Stimulated activated CD4-positive, alpha-beta T cell treated with anti-CD3 and anti-CD28 coated beads, Interleukin-2, amount 100 ng/mL, for 48 hours (primary cell): ENCODE measurements at places on chromosomes 11 and 22.
A peak's percentile ranks its signal among the peaks of the same experiment; 100 is the strongest.

- DNase-seq, result no peak
These were observed 32.9 kb downstream of the PISD start for GRCh38 chr22:31628969-31629708.

DNA sequence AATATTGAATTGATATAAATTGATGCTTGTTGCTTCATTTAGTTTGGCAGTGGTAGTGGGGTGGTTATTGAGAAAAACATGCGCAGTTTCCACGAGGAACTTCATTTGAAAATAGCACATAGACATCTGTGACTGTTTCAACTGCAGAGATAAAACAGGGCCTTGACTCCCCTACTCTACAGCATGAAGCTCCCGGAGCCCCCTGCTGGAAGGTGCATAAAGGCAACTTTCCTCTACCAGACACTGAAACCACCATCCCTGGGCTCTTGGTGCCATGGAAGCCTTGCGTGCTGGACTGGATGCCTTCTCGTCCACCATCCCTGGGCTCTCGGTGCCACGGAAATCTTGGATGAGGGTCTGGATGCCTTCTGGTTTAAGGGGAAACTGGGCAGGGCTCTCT is 195.9 kb downstream of the CSNK2A3 start:
- DNase-seq, result peak; percentile 22

GRCh38 chr11:46918083-46918787 is at the start of gene LRP4:
TSS of gene LRP4 (minus strand) at chr11:46918550. CDS start at chr11:46918379, 171 bp downstream.
- DNase-seq, result peak; percentile 22

DNA sequence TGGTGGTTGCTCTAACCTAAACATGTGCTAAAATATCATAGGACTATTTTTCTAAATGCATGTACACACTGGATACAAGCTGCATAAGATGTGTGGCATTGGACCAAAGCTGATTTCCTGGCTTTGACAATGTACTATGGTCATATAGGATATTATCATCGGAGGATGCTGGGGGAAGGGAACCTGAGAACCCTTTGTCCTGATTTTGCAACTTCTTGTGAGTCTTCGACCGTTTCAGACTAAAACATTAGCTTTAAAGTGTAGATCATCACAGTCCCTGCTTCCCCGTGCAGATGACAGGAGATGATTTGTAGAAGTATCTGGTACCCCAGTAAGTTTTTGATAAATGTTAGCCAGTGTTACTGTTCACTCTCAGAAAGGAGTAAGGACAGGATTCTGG is 554.7 kb downstream of the MIAT start:
- no peak for DNase-seq

DNA sequence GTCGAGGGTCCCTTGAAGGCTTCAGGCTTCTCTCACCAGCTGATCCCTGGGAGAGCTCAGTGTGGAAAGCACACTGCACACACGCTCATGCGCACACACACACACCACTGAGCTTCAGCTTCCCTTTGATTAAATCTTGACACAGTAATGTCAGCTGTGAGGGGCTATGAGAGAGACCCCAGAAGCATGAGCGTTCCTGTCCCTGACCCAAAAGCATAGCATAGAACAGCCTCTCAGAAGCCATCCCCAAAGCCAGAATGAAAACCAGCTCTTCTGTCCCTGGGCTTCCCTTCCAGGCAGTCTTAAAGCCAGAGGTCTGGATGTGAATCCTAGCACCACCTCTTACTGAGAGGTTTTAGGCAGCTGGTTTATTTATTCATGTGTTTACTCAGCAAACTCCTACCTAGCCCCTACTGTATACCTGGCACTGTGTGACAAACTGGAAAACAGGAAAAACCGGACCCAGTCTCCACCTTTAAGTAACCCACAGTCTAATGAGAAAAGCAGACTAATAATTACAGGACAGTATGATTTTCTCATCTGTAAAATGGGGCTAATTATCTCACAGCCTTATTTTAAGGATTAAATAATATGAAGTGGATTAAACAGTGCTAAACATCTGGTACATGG is 15.9 kb downstream of the GALNT18 start:
- DNase-seq, result no peak

- no peak for DNase-seq
These were observed 4.8 kb upstream of the TRABD start for GRCh38 chr22:50180727-50181521.

GRCh38 chr11:124900464-124900863 is 2.8 kb upstream of the ROBO4 start:
- DNase-seq, result no peak

GRCh38 chr11:130180491-130180890 is 20.9 kb downstream of the ST14 start:
- DNase-seq, result no peak

- DNase-seq, result no peak
These were observed 288.5 kb downstream of the NTM start for GRCh38 chr11:131658952-131659351.

DNA sequence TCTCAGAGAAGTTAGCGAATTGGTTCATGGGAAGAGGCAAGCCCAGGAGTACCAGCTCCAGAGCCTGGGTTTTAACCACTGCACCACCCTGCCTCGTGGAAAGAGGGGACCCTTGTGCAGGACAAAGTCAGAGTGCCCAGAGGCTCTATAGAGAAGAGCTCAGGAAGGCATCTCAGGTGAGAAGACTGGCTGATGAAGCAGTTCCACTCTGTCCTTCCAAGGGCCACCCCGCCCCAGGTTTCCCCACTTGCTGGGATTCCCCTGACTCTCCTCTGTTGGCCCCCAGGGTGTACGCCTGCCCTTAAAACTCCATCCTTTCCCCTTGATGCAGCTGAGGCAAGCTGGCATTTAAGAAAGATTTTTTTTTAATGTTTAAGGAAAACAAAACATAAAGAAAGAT is 265.8 kb downstream of the BUD13 start:
- DNase-seq, result no peak

- no peak for DNase-seq
These were observed 21.5 kb downstream of the OTUB1 start for GRCh38 chr11:64007629-64008282.

- no peak for DNase-seq
These were observed 27.9 kb downstream of the SMIM38 start for GRCh38 chr11:69183613-69184012.

- DNase-seq, result no peak
These were observed 11.1 kb downstream of the FOLR3 start for GRCh38 chr11:72146625-72147024.

DNA sequence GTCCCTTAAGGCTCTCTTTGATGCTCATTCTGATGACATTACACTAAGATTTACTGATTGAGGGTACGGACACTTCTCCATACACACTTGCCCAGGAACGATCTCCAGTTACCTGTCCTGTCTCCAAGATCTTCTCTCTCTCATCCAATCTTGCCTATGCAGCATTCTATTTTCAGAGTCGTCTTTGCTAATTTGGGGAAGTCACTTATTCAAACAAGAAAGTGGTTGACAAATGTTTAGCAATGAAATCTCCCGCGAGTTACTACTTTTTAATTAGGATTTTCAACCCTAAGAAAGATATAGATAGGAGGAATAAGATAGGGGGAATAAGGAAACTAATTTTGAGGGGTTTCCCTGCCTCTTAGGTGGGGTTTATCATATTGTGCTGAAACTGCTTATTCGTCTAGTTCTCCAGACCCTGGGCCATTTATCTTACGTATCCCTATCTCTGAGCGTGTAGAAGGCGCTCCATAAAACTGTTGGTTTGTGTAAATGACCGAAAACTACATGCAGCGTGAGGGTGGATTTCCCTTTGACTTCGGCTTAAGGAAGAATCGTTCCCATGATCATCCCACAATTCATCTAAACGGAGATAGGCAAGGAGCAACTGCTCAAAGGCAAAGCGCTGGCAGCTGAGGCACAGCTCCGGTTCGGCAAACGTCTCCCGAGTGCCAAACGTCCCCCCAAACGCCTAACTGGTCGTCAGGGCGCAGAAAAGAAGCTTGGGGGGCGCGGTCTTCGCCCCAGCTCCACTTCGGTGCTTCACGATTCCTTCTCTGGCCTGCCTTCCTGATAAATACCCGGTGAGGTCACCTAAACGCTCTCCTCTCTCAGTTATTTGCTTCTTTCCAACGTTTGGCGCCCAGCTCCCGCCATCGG is 804 bp downstream of the APIP start:
- no peak for DNase-seq

GRCh38 chr22:50057278-50058060 is 629 bp downstream of the TTLL8 start:
- DNase-seq, result no peak

DNA sequence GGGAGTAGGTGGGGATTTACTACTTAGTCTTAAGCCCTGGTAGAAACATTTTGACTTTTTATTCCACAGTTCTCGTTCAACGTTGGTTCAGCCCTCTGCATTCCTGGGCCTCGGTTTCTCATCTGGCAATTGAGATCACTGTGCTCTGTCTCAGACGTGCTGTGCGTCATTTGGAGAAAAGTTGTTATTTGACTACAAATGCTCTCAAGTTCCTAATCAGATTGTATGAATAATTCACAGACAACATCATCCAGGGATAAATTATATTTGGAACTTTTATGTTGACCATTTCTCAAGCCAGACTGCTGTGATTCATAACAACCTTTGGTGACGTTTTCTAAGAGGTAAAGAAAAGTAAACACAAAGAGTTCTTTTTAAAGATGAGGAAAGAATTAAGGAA is 69.2 kb downstream of the BLID start:
- no peak for DNase-seq

DNA sequence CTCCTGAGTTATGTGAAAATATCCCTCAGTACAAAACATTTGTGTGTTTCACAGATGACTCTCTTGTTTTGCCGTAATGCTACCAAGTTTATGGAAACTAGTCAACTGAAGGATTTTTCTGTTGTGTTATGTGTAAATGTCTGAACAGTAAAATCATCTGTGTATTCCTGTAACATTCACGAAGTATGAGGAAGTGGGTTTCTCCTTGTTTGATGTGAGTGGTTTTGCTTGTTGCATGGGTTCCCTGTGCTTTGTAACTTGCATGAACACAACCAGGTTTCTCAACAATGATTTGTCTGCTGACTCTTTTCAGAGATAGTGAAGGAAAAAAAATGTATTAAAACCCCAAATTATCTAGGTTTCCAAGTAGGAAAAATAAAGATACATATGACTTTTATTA is 138.1 kb downstream of the PGR start:
- no peak for DNase-seq

- no peak for DNase-seq
These were observed 10.6 kb downstream of the LRRC32 start for GRCh38 chr11:76659672-76660532.

DNA sequence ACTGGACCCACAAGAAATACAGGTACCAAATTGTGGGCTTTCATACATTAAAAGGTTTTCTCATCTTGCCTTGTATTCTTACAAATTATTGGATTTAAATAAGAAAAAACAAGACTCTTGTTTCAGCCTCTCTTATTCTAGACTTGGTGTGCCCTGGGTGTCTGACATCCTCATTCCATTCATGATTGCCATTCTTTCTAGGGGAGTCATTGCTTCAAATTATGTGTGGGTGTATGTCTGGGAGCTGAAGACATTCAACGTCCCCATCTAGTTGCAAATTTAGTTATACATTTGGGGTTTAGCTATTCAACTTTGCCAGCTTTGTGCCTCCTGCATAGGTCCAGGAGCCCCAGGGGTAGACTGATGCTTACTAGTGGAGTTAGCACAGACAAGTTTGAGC is 18.1 kb downstream of the MAML2 start:
- no peak for DNase-seq

DNA sequence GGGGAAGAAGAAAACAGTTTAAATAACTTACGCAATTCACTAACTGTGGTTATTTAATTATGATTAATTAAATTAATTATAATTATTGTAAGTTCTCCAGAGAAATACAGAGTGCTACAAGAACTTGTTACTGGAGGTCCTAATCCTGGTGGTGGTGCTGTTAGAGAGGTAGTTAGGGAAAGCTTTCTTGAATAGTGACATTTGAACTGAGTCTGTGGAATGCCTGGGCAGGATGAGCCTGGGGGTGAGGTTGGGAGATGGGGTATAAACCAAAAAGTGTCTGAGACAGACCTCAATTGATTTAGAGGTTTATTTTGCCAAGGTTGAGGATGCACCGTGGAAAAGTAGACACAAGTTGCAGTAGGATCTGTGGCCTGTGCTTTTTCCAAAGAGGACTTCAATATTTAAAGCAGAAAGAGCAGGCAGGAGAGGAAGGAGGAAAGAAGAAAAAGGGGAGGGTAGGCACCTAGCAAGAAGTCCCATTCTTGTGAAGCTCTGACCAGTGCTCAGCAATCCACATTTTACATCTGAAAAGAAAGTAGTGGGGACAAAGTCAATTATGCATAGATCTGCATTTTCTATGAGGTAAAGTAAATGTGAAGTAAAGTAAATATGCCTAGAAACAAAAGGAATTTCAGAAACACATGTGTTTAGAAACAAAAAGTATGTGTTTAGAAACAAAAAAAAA is 4.4 kb upstream of the ZNF202 start:
- DNase-seq, result no peak

GRCh38 chr22:35860837-35861236 is 143.2 kb downstream of the APOL5 start:
- no peak for DNase-seq

- DNase-seq, result no peak
These were observed 5.1 kb upstream of the LMO1 start for GRCh38 chr11:8268530-8269400.

DNA sequence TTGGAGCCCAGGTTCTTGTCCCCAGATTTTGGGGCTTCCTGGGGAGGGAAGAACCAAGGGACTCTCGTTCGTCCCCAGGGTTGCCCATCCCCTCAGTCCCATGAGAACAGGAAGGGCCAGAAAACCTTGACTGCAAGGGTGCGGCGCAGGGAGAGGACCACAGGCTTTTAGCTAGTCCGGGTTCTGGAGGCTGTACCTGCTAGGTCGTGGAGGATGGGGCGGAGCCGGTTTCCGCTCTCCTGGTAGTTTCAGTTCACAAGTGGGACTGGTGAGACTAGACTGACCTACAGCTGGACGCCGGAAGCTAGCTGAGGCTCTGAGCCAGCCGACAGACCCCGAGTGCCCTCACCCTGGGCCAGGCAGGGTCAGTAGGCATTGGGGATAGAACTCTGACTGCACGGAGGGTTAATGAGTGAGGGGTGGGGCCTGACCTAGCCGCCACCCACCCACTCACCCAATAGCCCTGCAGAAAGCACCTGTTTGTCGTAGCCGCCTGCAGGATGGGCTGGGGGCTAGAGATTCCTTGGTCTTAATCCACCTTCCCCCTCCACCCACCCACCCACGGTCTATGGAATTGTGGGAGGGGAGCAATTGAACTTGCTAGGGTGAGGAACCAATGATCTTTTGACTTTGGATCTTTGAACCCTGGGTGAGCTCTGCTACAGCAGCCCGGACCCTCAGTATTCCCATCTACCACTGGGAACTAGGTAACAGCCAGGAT is 1.5 kb downstream of the MAFF start:
- DNase-seq, result no peak

DNA sequence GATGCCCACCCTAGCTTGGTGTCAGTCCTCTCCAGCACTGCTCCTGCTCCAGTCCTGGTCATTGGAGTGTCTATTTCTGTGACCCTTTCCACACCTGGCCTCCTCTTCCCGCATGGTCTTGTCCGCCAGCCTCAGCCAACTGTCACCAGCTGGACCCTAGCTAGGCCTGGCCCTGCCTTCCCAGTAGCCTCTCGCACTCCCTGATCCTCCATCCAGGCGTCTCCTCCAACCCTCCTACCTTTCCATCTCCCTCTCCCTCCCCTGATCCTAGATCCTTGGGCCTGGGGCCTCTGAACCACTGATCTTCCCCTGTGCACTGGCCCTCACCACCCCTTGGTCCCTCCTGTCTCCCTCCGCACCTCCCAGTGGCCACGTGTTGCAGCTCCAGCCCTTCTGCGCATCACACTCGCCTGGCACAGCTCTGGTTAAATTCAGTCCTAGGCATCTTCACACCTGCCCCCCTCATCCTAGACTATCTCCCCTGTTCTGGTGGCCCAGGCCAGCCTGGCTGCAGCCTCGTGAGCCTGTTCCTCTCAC is 9.9 kb downstream of the SYNGR1 start:
- no peak for DNase-seq

GRCh38 chr11:68660066-68660810 is 24.1 kb upstream of the GAL start:
- DNase-seq, result no peak
